ENCODE measurements at places on chromosomes 7 and 10.

- no peak for DNase-seq
Measured at GRCh38 chr7:24340727-24341126, 56.7 kb downstream of the NPY start.

DNA sequence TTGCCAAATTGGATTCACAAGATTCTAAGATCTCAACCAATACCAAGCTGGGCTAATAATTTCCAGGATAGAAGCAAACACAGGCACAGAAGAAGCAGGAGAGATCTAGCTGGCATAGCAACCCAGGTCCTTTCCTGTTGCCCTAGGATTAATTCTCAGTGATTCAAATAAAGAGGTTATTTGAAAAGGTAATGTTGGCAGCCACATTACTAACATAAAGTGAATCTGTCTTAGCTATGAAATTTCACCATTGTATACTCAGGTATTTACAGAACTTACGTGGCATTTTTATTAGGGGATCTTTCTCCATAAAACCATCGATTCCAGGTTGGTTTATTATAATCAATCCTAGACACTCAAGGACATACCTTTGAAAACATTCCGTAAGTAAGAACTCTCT lies 379.3 kb upstream of the POM121L12 start:
- no peak for DNase-seq

DNA sequence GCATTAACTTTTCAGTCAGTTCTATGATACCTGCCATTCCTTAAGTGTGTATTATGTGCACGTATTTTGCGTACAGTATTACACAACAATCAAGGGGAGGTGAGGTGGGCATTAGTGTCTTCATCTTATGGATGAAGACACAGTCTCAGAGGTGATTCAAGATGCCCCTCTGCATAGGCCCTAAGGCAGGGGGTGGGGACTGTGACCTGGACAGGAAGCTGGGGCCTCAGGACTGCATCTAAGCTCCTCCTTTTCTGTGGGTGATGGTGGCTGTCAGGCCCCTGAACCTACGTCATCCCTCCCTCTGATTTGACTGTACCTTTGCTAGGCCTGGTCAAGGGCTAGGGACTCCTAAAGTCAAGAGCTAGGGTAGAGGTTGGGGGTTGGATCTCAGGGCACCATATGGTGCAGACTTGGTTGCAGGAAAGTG lies 38.9 kb downstream of the HK1 start:
- DNase-seq: no peak

DNA sequence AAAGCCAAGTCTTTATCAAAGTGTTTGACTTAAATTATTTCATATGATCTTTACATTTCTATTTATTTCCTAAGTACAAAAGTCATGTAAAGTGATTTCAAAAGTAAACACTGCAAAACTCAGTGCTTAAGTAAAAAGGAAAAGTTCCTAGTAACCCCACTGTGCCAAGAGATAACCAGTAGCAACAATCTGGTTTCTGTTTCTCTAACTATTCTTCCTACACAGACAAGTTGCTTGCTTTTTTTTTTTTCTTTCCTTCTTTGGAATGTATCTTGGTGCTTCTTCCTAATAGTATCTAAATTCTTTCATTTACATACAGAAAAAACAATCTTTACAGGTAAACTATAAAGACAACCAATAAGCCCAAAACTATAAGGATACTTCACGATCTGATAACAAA lies 3.1 kb downstream of the JCAD start:
- DNase-seq: no peak

DNA sequence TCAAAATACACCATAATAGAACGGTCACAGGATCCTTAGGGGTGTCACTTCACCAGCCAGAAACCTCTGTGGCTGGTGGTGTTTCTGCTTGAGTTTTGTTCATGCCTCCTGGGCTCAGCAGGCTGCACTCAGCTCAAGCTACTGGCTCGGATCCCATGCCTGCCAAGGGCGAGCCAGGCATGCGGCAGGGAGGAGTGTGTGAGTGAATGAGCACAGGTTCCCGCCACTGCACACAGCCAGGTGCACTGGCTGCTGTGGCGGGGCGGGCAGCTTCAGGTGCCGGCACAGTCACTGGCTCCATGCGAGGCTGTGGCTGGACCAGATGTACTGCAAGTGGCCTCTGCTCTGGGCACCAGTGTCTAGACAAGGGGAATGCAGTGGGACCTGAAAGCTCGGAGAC lies 29.5 kb downstream of the CLDN12 start:
- peak; percentile 51 for DNase-seq

GRCh38 chr10:97121041-97121440 lies 64.7 kb downstream of the SLIT1 start:
- peak; percentile 69 for DNase-seq

DNA sequence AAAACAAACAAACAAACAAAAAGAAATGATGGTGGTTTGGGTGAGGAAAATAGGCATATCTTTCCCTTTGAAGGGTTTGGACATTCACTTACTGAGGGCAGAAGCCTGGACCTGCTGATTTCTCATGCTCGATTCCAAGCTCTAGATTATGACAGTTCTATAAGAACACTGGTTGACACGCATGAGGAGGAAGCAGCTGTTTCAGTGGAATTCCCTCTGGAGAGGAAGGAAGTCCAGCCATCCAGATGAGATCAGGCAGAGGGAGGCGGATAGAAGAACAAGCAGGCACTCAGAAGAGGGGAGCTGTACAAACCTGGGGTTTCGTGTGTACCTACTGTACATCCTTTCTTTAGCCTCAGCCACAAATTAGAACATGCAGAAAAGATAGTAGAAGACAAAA lies 691.9 kb downstream of the INHBA start:
- DNase-seq: peak; percentile 9

- no peak for DNase-seq
Measured at GRCh38 chr10:69497611-69498390, 46.5 kb downstream of the TSPAN15 start.

GRCh38 chr10:102262744-102263370 lies 17.5 kb downstream of the GBF1 start:
- no peak for DNase-seq

DNA sequence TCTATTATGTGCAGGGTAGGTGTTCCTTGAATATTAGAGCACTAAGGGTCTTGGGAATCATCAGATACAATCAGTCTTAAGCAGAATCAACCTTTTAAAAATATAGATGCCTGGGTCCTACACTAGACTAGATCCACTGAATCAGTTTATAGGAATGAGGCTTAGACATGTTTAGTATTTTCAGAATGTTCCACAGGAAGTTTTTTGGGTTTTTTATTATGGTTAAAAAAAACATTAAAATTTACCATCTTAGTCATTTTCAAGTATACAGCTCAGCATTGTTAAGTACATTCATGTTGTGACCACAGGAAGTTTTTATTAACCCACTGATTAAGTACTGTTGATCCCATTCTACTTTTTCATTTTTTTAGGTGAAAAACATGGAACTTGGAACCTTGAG lies 135.7 kb downstream of the LCOR start:
- no peak for DNase-seq

DNA sequence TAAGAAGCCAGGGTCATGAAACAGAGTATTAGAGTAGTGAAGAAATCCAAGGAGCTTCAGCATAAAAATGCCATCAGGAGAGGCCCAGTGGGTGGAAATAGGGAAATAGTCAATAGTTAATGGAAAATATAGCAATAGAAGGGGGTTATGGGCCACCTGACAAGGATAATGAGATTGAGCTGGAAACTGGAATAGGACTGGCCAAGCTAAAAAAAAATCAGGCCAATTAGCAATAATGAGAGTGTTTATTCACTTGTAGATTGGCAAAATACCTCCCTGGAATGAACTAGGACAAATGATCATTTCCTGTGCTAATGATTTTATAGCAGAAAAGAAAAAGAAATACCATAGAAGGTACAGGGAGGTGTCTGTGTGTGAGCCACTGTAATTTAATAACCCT lies 97.9 kb downstream of the PLCE1 start:
- DNase-seq: no peak

DNA sequence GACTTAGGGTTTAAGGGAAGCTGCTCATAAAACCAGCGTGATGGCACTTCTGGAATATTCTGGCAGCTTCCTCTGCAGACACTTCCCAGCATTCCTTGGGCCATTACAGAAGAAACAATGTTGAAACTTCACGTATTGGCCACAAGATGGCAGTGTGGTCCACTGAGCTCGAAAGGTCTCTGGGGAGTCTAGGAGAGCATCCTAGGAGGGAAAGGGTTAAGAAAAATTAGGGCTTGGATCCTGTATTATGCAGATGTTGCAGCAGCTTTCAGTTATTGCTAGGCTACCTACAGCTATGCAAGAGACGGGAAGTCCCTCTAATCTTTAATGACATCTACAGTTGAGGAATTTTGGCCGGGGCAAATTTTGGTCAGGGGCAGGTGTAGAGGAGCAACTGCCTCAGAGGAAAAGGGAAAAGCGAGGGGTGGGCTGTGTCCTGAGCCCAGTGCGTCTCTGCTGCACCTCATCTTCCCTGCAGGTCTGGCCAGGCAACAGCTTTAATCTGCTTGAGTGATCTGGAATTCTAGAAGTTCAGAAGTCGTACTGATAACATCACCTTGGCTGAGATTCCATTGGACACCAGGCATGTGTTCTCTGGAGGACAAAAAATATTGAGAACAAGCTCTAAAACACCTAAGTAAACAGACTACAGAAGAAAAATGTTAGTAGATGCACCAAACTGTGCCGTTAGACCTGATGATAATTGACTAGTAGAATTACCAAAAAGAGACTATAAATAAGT lies 220.8 kb upstream of the PRSS58 start:
- DNase-seq: peak; percentile 60

GRCh38 chr7:85561706-85562105 lies 374.9 kb upstream of the SEMA3D start:
- no peak for DNase-seq

DNA sequence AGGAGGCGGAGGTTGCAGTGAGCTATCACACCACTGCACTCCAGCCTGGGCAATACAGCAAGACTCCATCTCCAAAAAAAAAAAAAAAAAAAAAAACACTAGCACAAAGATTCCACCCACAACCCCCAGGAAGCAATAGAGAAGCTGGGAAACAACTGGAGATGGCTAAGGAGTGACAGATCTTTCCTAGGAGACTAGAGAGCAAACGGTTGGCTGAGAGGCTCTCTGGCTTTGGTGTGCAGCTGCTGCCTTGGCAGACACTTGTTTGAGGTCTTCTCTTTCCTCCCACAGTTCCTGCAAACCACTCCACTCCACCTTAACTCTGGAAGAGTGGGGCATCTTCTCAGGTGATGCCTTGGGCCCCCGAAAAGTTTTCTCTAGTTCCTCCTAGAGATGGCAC lies 78.5 kb upstream of the LANCL2 start:
- DNase-seq: no peak

- no peak for DNase-seq
Measured at GRCh38 chr10:123320091-123320490, 165.9 kb downstream of the BUB3 start.

DNA sequence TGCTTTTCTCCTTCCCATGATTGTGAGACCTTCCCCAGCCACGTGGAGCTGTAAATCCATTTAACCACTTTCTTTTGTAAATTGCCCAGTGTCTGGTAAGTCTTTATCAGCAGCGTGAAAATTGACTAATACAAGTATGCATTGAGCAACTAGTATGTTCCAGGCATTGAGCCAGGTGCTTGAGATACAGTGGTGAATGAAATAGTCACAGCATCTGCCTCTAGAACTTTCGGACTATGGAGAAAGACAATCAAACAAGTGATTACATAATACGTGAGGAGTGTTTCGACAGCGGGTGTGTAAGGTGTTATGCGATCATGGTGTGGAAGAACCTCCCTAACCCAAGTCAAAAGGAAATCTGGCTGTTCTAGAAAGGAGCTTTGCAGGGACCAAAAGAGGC lies 21.6 kb upstream of the NUP205 start:
- no peak for DNase-seq

- no peak for DNase-seq
Measured at GRCh38 chr7:39827571-39827970, 122.5 kb upstream of the CDK13 start.

DNA sequence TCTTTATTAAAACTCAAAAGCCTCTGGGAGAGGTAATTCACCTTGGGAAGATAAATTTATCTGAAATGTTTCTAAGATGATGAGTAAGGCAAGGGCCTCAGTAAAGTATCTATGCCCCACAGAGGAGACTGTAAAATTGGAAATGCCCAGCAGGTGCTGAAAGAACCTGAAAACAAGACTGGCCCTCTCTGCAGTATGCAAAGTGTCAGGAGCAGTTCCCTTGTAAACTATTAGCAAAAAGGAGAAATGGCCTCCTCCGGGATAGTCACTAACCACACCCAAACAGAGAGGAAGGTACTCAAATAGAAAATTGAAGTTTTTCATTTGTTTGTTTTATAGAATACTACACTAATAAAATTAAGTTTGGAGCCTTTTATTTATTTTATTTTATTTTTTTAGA lies 81.2 kb downstream of the FZD1 start:
- DNase-seq: no peak

GRCh38 chr7:85185424-85186082 lies 1.3 kb downstream of the SEMA3D start:
- peak; percentile 37 for DNase-seq

GRCh38 chr10:6811153-6811552 lies 231.1 kb upstream of the PRKCQ start:
- no peak for DNase-seq

DNA sequence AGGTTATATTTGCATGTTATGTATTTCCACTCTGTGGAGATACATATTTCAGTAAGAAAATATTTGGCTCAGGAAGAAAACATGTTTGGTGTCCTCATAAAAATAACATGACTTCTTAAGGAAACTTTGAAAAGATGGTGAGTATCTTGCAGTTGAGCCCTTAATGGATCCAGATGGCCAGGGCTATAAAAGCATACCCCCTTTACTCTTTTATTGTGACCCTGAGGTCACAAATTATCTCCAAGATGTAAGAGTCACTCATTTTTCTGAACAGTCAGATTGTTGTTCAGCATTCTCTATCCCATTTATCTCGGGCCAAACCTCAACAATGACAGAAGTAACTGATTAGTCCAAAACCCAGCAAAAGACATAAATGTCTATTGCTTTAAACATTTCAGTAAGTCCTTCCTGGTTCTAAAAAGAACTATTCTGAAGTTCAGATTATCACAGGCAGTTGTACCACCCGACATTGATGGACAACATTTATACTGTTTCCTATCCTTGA lies 539.4 kb downstream of the PARD3 start:
- no peak for DNase-seq

- DNase-seq: no peak
Measured at GRCh38 chr10:7406712-7407333, 4.0 kb downstream of the SFMBT2 start.

DNA sequence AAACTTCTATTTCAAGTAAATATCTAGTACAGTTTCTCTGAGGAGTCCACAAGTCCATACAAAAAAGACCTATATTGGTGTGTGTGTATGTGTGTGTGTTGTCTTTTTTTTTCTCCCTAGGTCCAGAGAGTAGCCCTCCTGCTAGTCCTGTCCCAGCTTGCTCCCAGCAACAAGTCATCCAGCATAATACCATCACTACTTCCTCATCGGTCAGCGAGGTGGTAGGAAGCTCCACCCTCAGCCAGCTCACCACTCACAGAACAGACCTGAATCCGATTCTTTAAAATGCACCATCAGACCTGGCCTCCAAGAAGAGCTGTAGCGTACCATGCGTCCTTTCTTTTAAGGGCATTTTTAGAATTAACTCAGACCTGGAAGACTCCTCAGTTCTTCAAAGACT lies 139.1 kb downstream of the TRIL start:
- no peak for DNase-seq

- no peak for DNase-seq
Measured at GRCh38 chr7:26060733-26061677, 91.0 kb upstream of the NFE2L3 start.
